LHCN-M2 (cell line): ENCODE measurements at places on chromosomes 6 and 20.
A peak's percentile ranks its signal among the peaks of the same experiment; 100 is the strongest.

- peak; percentile 36 for DNase-seq
These were observed 43.9 kb upstream of the DEK start for GRCh38 chr6:18308070-18308735.

DNA sequence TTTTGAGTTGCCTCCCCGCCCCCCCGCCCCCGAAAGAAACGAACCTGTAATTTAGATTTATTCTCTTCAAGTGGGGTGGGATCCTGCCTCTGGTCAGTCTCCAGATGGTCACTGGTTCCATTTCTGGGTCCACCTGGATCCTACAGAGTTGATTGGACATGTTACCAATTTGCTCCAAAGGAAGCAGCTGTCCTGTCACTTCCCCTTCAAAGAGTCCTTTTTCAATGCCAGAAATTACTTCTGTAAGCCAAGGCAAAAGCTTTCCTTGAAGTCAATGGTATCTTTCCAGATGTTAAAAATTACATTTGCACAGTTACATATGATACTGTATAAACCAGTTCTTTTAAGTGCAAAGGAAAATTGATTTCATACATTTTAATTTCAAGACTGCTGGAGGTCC, 12.0 kb upstream of the ANKRD60 start:
- no peak for DNase-seq

- no peak for DNase-seq
These were observed 5.4 kb downstream of the VNN2 start for GRCh38 chr6:132752255-132752654.

DNA sequence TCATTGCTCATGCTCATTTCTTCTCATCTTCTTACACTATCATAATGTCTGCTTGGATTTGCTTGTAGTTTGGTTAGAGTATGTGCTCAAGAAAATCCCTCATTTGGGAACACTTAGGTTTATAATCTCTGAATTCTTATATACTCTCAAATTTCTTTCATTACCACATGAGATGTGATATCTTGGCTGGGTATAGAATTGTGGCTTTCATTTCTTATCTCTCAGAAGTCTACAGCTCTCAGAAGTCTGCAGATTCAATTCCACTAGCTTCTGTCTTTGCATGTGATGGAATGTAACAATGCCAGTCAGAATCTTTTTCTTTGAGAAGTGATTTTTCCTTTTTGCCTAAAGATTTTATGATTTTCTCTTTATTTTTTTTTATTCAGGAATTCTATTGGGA, 50.9 kb downstream of the STMND1 start:
- DNase-seq = no peak

DNA sequence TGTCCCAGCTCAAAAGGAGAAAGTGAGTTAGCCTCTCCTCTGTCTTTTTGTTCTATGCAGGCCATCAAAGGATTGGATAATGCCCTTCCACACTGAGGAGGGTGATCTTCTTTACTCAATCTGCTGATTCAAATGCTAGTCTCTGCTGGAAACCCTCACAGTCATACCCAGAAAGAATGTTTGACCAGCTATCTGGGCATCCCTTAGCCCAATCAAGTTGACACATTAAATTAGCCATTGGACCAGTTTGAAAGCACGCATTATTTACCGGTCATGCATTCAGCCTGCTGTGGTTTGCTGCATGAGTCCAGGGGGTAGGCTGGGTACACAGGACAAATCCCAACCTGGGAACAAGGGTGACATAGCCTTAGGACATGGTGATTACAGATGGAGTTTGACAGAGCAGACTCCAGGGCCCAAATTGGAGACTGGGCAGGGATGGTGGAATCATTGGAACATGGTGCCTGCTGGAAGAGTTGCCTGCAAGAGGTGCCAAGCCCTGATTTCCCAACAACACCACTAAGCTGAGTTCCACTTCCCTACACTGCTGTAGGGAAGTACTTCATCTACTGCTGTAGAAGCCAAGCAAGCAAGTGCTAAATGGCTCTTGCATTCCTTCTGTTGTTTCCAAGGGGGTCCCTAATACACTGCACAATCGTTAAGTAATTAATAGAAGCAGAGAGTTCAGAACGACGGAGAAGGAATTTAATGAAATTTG, 87.7 kb downstream of the RNF182 start:
- DNase-seq = no peak

DNA sequence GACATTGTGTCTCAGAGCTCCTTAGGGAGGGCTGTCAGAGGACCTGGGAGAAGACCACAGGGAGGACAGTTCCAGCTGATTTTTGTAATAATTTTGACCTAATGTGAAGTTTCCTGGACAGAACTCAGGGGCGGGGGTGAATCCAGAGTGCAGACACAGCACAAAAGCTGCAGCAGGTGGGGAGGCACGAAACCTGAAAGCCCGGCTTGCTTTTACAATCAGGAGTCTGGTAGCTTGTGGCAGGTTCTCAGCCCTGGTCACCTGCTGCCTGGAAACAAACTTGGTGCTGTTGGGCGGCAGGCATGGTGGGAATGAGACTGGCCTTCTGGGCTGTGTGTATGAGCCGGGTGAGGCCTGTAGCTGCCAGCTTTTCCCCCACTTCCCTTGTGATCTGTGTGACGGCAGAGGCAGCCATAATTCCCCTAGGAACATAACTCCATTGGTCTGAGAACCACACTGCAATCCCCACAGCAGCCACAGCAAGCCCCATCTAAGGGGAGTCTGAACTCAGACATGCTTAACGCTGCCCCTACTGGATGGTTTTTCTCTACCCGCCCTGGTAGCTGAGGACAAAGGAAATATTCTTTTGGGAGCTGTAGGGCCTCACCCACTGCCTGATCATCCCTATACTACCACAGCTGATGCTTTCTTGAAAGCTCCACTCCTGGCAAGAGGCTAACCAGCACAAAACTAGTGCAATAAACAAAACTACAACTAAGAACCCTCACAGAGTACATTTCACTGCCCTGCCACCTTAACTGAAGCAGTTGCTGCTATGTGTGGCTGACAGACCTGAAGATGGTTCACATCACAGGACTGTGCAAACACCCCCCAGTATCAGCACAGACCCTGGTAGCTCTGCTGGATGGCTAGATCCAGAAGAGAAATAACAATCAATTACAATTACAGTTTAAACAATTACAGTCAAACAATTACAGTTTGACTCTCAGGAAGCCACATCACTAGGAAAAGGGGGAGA, 1055.1 kb upstream of the GJE1 start:
- peak; percentile 37 for DNase-seq

GRCh38 chr6:35925961-35926360, 5.1 kb upstream of the SRPK1 start:
- DNase-seq = no peak

DNA sequence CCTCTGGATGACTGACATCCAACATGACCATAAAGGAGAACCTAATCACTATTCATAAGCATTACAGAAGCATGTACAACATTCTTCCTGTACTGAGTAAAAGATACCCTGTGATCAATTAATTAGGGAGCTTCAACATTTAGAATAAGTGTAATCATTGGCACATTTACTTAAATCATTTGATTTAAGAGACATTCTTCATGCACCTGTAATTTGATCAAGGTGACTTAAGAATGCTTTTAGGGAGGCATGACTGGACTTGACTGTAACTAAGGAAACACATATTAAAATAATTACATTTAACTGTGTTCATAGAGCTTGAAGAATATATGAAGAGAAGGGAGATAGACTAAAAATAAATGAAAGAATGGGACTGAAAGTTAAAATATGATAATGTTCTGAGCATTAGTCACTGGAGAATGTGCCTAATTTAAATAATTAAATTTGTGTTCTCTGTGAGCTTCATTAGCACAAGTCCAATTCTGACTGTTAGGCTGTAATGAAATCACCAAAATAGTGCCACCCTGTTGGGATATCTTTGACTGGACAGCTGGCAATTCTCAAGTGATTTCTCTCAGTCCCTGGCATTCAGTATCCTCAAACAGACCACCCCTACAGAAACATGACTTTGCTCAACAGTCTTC, 295.5 kb upstream of the ADGRB3 start:
- no peak for DNase-seq

DNA sequence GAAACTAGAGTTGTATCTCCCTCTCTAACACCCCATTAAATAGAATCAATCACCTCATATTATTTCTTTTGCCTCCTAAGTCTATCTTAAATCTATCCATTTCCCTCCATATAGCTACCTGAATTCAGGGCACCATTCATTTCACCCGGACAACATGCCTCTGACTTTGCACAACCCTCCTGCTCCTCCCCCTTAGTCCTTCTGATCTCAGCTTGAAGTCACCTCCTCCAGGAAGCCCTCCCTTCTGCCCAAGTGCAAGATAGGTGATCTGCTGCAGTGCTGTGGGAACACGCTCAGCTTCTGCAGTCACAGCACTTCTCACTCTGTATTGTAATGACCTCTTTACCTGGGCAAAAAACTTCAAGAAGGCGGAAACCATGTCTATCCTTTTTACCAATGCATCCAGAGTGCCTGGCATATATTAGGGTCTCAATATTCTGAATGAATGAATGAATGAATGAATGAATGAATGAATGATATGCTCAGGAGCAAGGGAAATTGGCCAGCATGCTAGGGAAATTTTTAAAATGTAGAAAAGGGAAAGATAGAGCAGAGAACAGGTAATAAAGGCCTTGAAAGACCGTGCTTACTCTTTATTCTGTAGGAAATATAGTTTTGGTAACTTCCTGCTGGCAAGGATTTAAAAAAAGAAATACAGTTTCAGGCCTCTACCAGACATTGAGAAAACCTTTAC, 41.7 kb downstream of the MBOAT1 start:
- no peak for DNase-seq

- DNase-seq = no peak
These were observed 10.2 kb downstream of the ZSCAN23 start for GRCh38 chr6:28433119-28433518.

GRCh38 chr6:31397901-31398525, 5.4 kb upstream of the MICA start:
- no peak for DNase-seq

- DNase-seq = no peak
These were observed 78.1 kb downstream of the UNC5CL start for GRCh38 chr6:40960742-40961430.

DNA sequence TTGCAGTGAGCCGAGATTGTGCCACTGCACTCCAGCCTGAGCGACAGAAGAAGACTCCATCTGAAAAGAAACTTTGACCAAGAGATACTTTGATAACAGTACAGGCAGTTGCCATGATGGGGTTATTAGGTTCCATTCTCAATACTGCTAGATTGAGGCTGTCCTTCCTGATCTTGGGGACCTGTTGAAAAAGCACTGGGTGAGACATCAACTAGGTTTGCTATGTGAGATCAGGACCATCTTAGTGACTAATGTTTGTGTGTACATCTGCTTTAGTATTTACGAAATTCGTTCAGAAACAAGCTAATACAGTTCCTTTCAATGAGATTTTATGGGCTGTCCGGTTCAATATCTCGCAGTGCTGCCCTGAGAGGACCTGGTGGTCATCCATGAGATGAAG, 2.6 kb downstream of the DSE start:
- no peak for DNase-seq

GRCh38 chr6:25239059-25239458, 40.1 kb upstream of the CARMIL1 start:
- no peak for DNase-seq

DNA sequence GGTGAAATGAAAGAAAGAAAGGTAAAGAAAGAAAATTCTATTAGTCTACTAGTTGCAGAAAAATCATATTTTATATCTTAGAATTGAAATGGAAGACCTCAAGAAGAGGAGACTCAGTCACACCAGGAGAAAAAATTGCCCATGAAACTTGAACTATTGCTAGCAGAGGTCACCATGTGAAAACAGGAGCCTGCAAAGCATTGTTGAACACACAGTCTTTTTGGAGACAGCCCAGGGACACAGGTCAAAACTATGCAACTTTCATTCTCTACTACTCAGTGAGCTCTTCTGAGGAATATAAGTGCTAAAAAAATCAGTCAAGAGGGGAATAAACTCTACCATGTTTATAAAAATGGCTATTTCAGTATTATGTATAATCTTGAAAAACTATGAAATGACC, 89.8 kb upstream of the TENT5A start:
- no peak for DNase-seq

- no peak for DNase-seq
These were observed 19.9 kb downstream of the PEDS1 start for GRCh38 chr20:50133474-50134217.

DNA sequence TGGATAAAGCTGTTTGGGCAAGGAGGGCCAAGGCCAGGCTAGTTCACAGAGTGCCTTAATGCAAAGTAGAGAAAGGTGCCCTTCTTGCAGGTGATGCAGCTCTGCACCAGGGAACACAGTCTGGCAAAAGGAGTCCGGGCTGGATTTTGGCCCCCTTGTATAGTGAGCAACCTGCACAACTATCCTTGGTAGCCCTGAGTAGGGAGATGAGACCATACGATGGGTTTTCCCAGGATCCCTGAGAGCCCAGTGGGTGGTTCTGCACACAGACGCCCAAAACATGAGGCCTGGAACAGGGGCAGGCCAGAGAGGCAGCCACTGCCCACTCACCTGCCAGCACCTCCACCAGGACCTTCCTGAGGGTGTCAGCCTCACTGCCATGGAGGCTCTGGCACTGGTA, 2.0 kb downstream of the TREM2 start:
- no peak for DNase-seq

DNA sequence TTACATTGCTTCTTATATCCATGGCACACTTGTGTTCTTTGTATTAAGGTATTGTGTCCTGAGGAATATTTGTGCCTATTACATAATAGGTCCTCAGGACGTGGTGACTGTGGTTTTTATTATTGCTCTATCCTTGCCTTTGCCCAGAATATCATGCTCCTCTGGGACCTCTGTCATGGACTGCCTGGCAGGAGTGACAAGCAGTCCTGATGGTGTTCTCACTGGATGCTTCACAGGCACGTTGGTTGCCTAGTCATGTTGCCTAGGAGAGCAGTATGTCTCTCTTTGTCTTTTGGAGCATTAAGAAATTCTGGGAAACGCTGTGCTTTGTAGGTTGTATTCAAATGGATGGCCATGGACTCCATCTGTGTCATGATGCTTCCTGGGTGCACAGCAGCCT, 24.7 kb upstream of the MROH8 start:
- peak; percentile 10 for DNase-seq

GRCh38 chr6:115609111-115609510, 451.6 kb downstream of the FRK start:
- no peak for DNase-seq

DNA sequence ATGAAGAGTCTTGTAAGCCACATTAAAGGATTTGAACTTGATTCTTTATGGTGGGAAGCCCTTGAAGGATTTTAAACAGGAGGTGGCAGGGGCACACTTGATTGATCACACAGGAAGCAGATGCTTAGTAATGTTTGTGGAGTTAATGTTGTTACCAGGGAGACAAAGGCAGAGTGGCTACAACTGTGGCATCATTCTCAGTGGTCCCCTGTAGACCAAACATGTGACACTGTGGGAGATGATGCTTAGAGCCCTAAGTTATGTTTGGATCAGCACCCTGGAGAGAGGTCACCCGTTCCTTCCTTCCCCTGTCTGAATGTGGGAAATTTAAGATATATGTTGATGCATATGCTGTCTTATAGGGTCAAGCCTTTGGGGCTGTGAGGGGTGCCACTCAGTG, 53.2 kb downstream of the EIF2S2 start:
- peak; percentile 16 for DNase-seq

DNA sequence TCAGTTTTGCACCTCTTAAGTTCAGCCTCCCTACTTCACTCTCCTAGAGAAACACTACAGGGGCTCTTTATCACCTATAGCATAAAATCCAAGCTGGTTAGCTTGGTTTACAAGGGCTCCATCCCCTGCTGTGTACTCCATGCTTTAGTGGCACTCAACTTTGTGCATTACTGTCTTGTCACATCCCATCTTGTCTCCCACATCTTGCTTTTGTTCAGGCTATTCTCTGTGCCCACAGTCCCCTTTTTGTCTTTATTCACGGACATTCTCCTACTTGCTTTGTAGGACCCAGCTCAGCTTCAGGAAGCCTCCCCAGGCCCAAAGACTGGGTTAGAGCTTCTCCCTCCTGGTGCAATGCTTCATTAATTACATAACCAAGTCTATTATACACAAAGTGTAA, 107.9 kb upstream of the SPACA1 start:
- DNase-seq = no peak
